Pancreas (tissue), 10 donors: ENCODE measurements at places on chromosomes 7 and 10.

DNA sequence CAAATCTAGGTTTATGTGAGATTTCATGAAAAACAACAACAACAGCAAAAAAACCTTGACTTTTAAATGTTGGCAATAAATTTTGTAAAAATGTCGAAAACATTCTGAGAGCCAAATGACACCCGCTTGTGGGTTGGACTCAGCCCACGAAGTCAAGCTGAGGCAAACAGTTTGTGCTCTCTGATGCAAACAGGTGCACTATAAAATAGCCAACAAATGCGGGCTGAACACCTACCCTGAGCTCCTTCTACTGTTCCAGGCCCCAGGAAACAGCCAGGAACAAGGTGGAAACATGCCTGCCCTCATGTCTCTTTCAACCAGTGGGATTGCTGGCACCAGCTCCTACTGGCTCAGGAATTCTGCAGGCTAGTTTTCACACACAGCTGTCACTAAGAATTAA, 105.0 kb upstream of the ZNF716 start:
- no peak for DNase-seq

DNA sequence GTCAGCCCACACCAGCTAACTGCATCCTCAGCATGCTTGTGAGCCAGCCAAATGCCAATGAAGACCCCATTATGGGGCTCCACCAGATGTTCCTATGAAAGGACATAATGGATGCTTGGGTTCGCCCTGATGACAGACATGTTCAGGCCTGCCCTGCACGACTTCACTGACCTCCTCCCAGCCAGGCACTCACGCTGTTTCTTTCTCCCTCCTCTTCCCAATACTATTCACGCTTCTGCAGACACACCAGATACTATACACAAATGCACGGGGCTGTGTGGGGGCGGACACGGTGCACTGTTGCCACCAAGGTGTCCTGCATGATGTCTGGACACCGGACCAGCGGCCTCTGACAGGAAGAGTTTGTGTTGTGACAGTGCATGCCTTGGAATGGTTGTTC, 284.2 kb downstream of the PRPF18 start:
- DNase-seq: no peak

- DNase-seq: no peak
Observed at GRCh38 chr10:114879541-114880158, 58.1 kb downstream of the FHIP2A start.

DNA sequence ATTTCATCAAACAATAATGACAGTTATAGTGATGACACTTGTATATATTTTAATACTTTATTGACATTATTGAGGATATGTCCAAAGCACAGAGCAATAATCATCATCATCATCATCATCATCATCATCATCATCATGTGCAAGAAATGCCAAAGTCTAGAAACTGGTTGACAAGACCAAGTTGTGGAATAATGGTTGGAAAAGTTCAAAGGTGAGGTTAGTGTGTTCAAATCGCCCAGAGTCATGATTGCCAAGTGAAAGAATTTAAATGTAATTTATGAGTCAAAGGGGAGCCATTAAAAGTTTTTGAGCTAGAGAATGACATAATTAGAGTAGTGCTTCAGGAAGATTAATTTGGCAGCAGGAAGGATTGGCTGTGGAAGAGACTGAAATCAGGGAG, 852.4 kb downstream of the SORCS1 start:
- DNase-seq: no peak

DNA sequence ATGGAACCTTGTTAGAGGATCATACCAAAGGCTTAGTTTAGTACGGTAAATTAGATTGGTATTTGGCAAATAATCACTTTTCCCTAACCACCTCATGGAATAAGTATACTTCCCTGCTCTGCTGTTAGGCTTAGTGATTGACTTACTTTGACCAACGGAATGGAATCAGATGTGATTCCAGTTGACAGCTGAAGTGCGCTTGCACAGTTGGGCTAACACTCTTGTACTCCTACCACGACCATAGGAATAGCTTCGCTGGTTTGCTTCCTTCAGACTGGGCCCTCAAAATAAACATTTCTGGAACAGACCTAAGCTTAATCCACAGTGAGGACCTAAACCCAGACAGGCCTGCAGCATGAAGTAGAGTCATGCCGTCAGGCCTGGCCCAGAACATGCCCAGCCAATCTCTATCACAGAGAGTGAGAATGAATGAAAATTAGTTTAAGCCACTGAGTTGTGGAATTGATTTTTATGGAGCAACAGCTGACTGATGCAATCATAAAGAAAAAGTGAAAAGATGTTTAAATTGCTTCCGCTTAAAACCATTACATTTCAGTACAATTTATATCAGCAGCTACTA, 122.3 kb downstream of the DOCK4 start:
- DNase-seq: no peak

DNA sequence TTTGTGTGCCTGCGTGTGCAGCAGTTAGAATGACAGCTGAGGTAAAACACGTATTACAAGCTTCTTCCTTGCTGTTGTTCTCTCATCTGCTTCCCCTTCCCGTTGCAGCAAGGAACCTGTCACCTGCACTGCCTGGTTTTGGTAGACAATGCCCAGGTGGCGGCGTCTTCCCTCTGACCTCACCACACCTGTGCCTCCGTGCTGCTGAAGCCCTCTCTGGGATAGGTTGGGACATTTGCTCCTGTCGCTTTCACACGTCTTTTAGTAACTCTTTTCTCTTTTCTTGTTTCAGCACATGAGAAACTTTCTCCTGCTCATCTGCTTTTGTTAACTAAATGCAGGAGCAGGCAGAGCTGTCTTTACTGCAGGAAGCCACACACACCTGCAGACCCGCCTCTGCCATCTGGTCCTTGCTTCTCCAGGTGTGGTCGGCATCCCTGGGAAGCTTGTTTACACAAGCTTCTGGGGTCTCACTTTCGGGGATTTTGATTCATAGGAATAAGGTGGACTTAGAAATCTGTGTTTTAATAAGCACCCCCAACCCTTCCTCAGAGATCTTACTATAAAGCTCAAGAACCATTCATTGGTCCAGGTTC, 60.7 kb upstream of the EXOC6 start:
- DNase-seq: no peak

GRCh38 chr10:67241451-67241850, 315.6 kb downstream of the LRRTM3 start:
- DNase-seq: no peak

GRCh38 chr7:46257761-46258448, 336.8 kb upstream of the IGFBP3 start:
- no peak for DNase-seq

GRCh38 chr7:140541513-140542227, 62.4 kb upstream of the MKRN1 start:
- no peak for DNase-seq

GRCh38 chr10:15182540-15183207, 14.2 kb upstream of the NMT2 start:
- DNase-seq: no peak

DNA sequence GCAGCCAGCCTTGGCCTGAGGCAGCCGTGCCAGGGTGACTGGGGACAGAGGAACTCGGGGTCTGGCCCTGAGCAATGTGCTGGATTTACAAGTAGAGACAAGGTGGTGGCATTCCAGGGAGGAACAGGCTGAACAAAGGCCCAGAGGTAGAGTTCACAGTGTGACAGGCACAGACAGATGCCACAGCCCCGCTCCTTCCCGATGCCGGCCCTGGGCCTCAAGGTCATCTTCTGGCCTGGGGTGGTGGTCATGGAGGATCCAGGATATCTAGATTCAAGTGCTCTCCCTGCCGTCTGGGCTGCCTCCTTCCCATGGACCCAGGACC, 68.9 kb upstream of the COL13A1 start:
- DNase-seq: no peak

DNA sequence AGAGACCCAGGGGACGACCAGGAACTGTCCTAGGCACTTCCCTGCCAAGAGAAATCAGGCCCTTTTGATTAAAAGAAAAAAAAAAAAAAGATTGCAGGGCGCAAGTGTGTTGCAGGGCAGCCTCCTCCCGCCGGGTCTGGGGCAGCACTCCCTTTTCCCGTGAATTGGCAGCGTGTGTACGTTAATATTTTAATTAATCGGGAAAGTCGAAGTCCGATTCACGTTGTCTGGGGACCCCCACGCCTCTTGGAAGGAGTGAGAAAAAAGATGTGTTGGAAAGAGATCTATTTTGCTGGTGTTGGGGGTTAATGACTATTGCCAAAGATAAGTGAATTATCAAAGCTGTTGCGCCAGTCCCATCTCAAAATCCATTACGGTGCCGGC, 1.3 kb upstream of the EBF3 start:
- no peak for DNase-seq

- no peak for DNase-seq
Observed at GRCh38 chr10:99529591-99530107, 3.1 kb upstream of the NKX2-3 start.

DNA sequence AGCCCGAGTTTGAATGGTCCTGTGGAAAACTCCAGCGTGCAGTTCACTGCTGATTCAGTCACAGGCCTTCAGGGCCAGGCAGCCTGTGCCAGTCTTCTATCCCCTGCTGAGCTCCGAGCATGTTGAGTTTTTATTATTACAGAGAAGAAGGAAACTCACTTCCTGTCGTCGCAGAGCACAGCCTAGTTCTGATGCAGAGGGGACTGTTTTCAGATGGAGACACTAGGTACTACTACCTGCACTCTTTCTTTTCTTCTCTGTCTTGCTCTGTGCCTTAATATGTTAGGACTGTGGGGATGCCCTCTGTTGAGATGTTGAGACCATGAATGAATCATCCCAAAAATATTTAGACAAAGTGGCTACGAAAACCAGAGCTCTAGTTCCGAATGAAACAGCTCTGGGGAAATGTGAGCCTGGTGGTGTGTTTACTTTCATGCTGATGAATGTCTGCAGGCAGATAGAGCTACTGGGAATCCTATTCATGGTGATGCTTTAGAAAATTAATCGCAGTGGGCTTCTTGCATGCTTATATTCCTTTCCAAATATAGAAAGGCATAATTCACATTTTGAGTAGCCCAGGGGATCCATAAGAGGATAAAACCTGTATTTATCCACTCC, 29.6 kb downstream of the CASP7 start:
- no peak for DNase-seq

- DNase-seq: no peak
Observed at GRCh38 chr7:29748286-29749099, 57.8 kb upstream of the WIPF3 start.

- no peak for DNase-seq
Observed at GRCh38 chr7:12709726-12710502, 22.5 kb downstream of the ARL4A start.

GRCh38 chr10:78542521-78542920, 508.9 kb downstream of the RPS24 start:
- DNase-seq: no peak

GRCh38 chr10:44650691-44651661, 260.2 kb upstream of the TMEM72 start:
- DNase-seq: no peak

GRCh38 chr10:104584541-104584940, 56.5 kb upstream of the SORCS3 start:
- DNase-seq: no peak

- peak; percentile 20 for DNase-seq
Observed at GRCh38 chr7:479948-480499, 39.6 kb downstream of the PDGFA start.

- DNase-seq: no peak
Observed at GRCh38 chr10:24449321-24449740, 240.4 kb downstream of the KIAA1217 start.
